Stimulated activated CD8-positive, alpha-beta memory T cell treated with anti-CD3 and anti-CD28 coated beads, Interleukin-12 subunit alpha, Interleukin-12 subunit beta, amount 100 ng/mL, for 4 hours (primary cell): ENCODE measurements at places on chromosomes 6 and 20.

GRCh38 chr6:144066741-144067484 is 28.5 kb downstream of the SF3B5 start:
- DNase-seq: no peak

- DNase-seq: no peak
Observed at GRCh38 chr6:34672657-34673043, 23.9 kb downstream of the ILRUN start.

DNA sequence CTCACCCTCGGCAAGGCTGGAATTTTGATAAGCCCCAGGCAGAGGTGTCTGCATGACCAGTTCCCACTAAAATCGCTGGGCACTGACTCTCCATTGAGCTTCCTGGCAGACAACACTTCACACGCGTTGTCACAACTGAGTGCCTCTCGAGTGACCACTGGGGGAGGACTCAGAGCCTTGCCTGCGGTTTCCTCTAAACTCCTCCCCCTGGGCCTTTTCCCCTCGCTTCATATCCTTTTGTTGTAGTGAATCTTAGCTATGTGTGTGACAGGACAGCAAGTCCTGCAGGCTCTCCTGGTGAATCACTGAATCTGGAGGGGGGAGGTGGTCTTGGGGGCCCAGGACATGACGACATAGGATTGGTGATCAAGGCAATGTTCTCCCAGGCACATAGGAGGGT is 670.8 kb downstream of the PRKN start:
- DNase-seq: no peak

DNA sequence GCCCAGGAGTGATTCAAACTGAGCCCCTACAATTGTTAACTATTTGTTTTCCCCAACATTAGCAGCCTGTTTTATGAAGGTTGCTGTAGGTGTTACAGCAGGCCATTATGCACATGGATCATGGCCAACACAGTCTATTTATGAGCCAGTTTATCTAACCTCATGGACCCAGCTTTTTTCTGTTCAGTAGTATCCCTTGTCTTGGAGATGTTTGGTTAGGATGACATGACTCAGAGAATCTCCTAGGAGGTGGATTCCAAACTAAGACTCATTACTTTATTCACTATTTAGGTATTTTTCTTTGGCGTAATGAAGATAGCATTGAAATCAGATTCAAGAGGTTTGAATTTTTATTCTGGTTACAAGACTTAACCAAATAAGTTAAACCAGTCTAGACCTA is 62.8 kb upstream of the TFB1M start:
- DNase-seq: no peak

- DNase-seq: no peak
Observed at GRCh38 chr20:31237763-31238162, 19.7 kb upstream of the DEFB115 start.
